RCC 7860 (cell line): ENCODE measurements at places on chromosomes 11 and 22.
A peak's percentile ranks its signal among the peaks of the same experiment; 100 is the strongest.

DNA sequence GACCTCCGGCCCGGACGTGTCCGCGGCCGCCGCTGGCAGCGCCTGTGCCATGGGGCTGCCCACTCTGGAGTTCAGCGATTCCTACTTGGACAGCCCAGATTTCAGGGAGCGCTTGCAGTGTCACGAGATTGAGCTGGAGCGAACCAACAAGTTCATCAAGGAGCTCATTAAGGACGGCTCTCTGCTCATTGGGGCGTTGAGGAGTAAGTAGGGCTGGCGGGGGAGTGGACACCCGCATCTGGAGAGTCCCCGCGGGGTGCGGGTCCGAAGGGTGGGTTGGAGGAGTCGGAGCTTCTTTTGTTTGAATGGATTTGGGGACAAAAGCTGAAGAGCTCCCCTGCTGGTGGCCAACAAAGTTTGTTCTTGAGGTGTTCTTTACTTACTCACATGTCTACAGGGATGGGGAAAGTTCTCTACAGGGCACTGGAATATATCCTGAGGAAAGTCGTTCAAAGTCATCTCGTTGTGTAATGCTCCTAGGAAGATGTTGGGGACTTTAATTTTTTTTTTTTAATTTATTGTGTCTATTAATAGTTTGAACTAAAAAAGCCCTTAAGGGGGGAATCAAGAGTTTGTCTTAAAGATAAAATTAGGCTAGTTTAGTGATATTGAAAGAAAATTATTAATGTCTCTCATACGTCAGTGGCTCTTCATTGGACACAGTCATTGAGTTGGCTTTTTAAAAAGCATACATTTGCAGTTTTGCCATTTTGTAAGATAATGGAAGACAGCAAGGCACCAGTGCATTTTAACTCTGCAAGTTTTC, 725 bp downstream of the ARHGAP42 start:
- DNase-seq, result peak; percentile 67

- no peak for DNase-seq
Measured at GRCh38 chr22:19321757-19322156, 30.2 kb upstream of the CLTCL1 start.

GRCh38 chr11:76568139-76568538, 102.4 kb downstream of the LRRC32 start:
- DNase-seq, result no peak

GRCh38 chr22:26658671-26659478, 1.5 kb downstream of the MIAT start:
- peak; percentile 78 for DNase-seq

GRCh38 chr11:36558571-36559413, 9.0 kb upstream of the RAG1 start:
- no peak for DNase-seq

- no peak for DNase-seq
Measured at GRCh38 chr22:37368058-37368457, 59.2 kb downstream of the ELFN2 start.

GRCh38 chr11:74725701-74726100, 5.5 kb downstream of the CHRDL2 start:
- no peak for DNase-seq

DNA sequence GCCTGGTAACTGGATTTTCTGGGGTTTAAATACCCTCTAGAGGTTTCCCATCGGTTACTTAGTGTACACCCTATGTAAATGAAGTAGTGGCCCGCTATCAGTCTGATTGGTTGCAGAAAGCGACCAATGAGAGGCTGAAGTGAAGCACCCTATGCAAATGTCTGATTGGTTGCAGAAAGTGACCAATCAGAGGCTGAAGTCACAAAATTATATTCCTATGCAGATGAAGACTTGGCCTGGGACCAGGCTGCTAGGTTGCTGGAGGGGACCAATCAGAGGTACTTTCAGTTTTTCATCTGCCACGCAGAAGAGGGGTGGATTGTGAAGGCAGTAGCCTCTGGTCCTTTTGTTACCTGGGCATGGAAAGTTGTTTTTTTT, 134.8 kb downstream of the TBC1D22A start:
- no peak for DNase-seq

- DNase-seq, result no peak
Measured at GRCh38 chr22:36823186-36823839, 6.5 kb upstream of the PVALB start.

- DNase-seq, result no peak
Measured at GRCh38 chr22:39920134-39920743, 19.4 kb downstream of the GRAP2 start.

DNA sequence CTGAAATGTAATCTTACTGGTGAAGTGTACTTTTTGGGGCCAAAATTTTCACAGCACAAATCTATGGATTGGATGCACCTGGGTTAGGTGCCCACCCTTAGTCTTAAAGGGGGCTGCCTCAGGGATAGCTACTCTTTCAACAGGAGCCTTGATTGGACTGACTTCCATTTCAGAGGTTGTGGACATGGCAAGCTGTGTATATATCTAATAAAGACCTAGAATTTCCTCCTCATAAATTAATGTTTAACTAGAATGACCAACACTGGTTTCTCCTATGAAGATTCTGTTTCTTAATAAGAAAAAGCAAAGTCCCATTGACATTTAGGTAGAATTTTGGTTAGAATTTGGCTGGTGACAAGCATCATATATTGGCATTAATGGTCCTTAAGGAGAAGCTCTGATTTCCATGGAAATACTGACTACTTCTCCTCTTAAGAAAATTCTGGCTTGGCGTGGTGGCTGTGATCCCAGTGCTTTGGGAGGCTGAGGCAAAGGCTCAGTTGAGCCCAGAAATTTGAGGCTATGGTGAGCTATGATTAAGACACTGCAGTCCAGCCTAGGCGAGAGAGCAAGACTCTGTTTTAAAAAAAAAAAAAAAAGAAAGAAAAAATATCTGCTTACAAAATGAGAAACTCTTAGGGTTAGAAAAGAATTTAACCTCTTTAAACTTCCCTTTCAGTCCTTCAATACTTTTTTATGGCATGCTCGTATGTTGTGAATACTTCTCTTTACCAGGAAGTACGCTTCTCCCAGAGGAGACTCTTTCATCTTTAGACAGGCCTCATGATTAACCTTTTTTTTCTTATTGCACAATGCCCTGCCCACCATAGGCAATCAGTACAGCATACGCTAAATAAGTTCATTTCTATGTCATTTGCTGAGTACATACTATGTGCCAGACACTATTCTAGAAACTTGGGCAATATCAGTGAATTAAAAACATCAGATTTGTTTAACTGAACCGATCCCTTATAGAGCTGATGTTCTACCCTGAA, 77.2 kb downstream of the PRR5L start:
- DNase-seq, result peak; percentile 29

GRCh38 chr11:2293984-2294925, 7.5 kb downstream of the C11orf21 start:
- no peak for DNase-seq

DNA sequence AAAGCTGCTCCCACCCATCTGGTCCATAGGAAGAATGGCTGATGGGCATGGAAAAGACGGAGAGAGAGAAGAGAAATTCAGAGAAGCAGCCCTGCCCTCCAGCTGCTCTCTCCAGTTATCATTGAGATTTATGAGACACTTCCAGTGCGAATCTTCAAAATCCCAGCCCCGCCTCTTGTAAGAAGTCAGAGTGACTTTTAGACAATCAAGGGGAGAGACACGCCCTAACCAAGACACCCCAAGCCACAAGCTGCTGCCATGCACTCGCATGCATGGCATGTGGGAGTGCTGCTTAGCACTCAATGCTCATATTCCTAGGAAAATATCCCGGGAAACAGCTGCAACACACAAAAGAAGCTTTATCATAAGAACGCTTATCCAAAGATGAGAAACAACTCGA, 110.6 kb upstream of the BID start:
- DNase-seq, result no peak

- DNase-seq, result no peak
Measured at GRCh38 chr22:20429254-20430100, 8.1 kb downstream of the SCARF2 start.

- DNase-seq, result no peak
Measured at GRCh38 chr22:31287818-31288495, 4.3 kb downstream of the PIK3IP1 start.

DNA sequence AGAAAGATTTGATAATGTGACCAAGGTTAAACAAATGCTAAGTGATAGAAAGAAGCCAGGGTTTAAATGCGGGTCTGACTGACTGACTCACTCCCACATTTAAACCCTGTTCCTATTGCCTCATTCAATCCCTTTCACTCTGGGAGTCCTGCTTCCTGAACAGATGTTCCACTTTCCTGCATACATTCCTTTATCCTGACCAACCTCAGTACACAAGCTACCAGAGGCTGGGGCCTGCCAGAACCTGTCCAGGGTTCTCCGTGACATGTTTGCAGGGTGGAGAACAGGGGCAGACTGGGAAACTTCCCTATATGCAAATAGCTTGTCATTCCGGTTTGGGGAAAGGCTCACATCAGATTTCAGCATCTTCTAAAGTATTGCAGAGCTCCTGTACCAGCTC, 3.0 kb upstream of the ANKK1 start:
- DNase-seq, result no peak

DNA sequence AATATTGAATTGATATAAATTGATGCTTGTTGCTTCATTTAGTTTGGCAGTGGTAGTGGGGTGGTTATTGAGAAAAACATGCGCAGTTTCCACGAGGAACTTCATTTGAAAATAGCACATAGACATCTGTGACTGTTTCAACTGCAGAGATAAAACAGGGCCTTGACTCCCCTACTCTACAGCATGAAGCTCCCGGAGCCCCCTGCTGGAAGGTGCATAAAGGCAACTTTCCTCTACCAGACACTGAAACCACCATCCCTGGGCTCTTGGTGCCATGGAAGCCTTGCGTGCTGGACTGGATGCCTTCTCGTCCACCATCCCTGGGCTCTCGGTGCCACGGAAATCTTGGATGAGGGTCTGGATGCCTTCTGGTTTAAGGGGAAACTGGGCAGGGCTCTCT, 195.9 kb downstream of the CSNK2A3 start:
- DNase-seq, result no peak

GRCh38 chr11:84290647-84291046, 1004.5 kb upstream of the CCDC90B start:
- DNase-seq, result no peak

GRCh38 chr11:23423656-23424055, 563.4 kb upstream of the CCDC179 start:
- no peak for DNase-seq

DNA sequence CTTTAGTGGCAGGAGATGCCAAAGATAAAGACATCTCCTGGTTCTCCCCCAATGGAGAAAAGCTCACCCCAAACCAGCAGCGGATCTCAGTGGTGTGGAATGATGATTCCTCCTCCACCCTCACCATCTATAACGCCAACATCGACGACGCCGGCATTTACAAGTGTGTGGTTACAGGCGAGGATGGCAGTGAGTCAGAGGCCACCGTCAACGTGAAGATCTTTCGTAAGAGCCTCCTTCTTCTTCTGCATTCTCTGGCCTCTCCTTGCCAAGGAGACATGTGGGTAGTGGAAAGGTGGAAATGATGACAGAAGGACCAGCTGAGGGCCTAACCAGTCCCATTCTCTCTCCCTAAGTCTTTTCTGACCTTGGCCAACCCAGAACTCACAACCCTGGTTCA, 110.1 kb upstream of the TTC12 start:
- DNase-seq, result no peak

GRCh38 chr22:36872084-36872483, 11.3 kb downstream of the NCF4 start:
- no peak for DNase-seq

- DNase-seq, result no peak
Measured at GRCh38 chr11:64028398-64029115, 7.2 kb upstream of the FLRT1 start.

DNA sequence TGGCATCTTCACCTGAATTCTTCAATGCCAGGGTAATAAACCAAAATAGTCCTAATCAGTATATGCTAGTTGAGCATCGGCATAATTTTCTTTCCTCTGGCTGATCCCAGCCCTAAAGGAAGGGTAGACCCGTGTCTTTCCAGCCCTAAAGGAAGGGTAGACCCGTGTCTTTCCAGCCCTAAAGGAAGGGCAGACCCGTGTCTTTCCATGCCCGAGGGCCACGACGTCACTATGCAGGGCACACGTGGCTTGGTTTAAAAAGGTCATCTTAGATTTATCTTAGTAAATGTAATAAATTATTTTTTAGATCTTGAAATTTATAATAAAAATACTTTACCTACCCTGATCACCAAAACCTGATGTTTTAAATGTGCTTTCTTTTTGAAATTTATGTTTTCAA, 45.5 kb downstream of the BID start:
- DNase-seq, result no peak

GRCh38 chr11:20760811-20761210, 91.4 kb downstream of the NELL1 start:
- no peak for DNase-seq

DNA sequence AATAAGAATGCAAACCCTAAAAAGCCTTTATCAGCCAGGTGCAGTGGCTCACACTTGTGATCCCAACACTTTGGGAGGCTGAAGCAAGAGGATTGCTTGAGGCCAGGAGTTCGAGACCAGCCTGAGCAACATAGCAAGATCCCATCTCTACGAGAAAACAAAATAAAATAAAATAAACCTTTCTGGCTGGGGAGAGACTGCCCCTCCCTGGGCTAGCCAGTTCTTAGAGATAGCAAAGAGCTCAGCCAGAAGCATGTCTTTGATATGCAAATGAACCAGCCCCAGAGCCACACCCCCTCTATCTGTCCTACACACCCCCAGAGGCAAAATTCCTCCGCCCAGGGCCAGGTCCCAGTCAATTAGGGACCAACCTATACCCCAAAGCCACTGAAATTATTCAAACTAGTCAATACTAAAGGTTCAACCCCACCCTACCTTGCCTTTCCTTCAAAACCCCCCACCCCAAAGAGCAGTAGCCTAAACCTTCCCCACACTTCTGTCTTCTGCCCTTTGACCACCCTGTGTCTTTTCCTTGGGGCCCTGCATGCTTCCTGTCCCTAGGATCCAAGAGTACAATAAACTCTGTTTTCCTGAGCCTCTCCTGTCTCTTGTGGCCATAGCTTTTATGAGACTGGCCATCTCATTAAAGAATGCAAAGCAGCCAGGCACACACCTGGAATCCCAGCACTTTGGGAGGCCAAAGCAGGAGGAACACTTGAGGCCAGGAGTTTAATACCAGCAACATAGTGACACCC, 37.3 kb upstream of the CXCR5 start:
- DNase-seq, result no peak

- DNase-seq, result no peak
Measured at GRCh38 chr11:22774716-22775115, 54.9 kb downstream of the SVIP start.
